ENCODE measurements at places on chromosomes 1 and 21.

DNA sequence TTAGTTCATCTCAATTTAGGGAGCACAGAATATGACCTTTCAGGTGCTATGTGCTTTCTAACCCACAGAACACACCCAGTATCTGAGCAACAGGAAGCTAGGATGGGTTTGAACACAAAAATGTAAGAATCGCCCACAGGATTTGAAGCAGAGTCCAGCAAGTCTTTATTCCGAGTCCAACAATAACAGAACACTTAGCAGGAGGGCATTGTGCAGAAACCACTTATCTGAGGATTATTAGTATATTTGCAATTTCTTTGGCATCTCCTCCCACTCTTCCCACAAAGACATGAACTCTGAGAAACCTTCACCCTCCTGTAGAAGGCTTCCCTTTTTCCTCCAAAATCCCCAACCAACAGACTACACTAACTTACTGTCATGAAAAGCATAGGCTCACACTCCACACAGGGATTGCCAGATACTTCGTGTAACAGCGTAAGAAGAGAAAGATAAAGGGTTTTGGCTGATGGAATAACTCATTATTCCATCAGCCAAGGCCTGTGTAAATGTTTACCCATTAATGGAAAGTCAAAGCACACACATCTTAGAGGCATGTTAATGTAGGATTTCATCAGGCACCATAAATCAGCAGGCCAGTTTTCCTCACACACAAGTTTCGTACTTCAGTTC lies 16.1 kb downstream of the SIPA1L2 start:
- no peak for DNase-seq

DNA sequence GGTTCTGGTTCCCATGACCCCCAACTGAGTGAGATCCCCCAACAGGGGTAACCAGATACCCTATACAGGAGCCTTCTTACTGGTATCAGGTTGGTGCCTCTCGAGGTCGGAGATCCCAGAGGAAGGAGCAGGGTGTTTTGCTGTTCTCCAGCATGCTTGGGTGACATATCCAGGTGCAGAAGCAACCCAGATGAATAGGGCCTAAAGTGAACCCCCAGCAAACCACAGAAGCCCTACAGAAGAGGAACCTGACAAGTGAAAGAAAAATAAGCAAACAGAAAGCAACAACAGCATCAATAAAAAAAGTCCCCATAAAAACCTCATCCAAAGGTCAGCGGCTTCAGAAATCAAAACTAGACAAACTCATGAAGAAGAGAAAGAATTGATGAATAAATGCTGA lies 633.4 kb upstream of the CXADR start:
- DNase-seq, result no peak

- DNase-seq, result no peak
Observed at GRCh38 chr1:1182491-1183220, 9.0 kb downstream of the TTLL10 start.

GRCh38 chr1:27594564-27595510 lies 9.1 kb downstream of the AHDC1 start:
- DNase-seq, result peak; percentile 74

- no peak for DNase-seq
Observed at GRCh38 chr1:8185400-8185799, 132.5 kb upstream of the SLC45A1 start.

DNA sequence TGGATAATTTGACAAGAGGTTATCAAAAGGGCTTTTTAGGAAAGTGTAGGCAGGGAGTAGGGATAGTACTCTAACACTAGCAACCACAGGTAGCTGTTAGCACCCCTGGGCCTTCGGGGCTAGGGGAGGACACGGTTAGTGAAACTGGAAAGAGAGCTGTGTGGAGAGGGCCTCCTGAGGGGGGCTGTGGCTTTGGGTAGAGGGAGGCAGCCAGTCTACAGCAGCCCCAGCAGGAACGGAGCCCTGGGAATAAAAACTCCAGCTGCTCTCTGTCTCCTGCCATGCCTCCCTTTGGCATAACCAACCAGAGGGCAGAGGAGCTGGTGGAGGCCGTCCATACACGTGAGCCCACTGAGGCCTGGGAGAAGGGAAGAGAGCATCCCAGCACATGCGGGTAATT lies 223.2 kb downstream of the FOXD2 start:
- DNase-seq, result no peak

DNA sequence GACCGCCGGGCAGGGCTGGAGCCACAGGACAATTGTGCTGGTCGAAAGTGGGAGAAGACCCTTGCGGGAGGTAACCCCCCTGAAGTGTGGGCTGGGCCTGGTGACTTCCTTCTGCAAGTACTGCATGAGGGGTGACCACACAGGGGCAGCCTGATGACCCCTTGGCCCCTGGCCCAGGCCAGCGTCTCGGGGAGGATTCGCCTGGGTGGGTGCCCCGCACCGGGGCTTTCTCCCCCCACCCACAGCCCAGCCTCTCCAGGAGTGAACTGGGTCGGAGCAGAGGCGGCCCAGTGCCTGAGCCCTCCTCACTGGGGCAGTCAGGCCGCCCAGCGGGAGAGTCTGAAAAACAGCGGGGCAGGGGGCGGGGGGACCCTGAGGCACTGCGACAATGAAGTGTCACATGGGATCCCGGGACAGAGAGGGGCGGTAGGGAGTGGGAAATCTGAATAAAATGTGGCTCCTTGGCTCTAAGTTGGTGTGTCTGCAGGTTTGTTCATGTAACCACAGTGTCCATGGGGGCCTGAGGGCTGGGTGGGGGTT lies 1.6 kb upstream of the DNMT3L start:
- DNase-seq, result no peak

GRCh38 chr1:72433591-72433990 lies 151.3 kb upstream of the NEGR1 start:
- DNase-seq, result no peak

- no peak for DNase-seq
Observed at GRCh38 chr21:45403825-45404729, 888 bp upstream of the COL18A1 start.

GRCh38 chr1:88454781-88455180 lies 229.3 kb upstream of the PKN2 start:
- DNase-seq, result no peak

- DNase-seq, result peak; percentile 96
Observed at GRCh38 chr1:151157067-151157531, 650 bp downstream of the TNFAIP8L2 start.

- no peak for DNase-seq
Observed at GRCh38 chr1:62269439-62269838, 49.8 kb downstream of the KANK4 start.

GRCh38 chr1:11898831-11899467 lies 27.3 kb downstream of the KIAA2013 start:
- no peak for DNase-seq

DNA sequence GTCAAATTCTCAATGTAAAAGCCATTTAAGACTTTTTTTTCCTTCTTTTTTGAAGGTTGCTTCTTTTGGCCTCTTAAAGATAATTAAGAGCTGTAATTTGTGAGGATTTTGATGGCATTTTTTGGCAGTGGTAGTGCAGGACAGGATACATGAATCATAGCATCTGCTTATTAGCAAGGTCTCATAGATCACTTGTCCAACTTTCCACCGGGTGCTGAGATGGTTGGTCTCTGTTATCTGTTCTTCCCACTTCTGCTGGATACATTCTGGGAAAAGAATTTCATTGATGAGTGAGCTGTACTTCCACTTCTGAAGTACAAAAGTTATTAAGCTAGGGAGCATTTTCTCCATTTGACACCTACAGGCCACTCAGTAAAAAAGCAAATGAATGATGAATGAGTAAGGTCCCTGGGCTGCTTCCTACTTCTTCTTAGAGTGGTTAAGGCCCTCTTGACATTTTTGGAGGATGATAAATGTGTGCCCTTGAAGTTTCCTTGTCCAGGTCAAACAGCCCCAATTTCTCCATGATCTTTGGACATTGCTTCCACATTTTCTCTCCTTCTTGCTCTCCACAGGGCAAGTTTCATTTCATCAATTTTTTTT lies 100.6 kb downstream of the ROR1 start:
- no peak for DNase-seq

DNA sequence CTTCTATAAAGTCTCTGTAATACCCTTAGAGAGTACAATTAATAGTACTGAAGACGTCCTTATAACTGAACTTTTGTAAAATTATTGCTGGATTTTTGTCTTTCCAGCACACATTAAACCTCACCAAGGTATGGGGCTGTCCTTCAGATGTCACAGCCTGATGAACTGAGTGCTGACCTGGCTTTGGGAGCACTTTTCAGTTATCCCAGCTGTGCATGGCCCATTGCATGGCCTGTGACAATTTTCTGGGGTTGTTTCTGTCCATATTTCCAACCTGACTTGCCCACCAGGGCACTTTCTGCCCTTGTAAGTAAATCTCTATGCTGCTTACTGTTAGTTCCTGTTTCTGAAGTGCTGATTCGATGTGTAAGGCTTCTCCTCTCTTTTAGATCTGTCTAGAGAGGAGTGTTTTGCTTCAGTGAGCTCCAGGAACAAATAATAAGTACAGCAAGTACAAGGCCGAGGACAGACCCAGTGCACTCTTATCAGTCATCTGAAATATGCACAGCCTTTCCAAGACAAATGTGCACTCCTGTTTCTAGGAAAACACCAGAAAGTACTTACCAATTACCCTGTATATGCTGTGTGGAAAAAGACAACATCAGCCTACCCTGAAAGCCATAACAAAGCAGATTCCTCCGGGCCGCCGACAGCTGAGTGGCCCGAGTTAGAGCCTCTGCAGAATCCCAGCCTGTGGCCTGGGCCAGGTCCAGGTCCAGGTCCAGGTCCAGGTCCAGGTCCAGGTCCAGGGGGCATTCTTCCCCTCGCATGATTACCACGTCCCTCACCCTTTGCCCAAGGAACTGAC lies 121.7 kb downstream of the DHRS3 start:
- no peak for DNase-seq

DNA sequence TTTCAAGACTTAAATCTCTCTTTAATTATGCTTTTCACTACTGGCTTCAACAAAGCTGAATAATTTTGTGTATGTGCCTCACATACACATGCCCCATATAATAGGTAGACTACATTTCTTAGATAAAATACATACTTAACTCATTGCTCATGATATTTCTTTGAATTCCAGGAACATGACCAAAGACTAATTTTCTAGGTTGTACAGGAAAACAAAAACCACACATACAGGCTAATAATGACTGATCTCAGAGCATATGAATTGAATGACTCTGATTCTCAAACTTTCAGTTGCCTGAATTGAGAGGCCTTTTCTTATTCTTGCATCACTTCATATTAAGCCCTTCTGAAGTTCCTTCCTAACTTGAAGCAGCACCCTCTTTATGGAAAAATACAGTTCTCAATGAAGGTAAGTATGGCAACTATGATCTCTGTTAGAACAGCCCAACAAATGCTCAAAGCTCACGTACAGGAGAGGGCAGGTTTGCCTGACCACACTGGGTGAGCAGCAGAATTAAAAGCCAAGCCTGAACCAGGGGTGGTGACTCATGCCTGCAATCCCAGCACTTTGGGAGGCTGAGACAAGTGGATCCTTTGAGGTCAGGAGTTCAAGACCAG lies 22.6 kb upstream of the UAP1 start:
- DNase-seq, result no peak

DNA sequence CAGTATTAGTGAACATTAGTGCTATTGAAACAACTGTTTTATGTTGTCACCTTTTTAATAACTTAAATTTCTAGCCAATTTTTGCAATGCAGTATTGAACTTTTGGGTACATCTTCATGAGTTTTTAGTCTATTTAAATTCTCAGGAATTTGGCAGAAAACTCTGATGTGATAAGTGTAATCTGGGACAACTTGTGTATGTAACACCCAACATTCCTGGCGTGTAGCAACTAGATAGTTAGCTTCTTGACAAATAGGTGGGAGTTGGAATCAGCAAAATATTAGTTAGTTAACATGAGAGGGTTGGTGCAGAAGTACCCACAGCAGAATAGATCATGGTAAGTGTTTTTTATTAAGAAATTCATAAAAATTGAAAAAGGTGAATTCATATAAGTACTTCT lies 111.6 kb downstream of the ITSN1 start:
- no peak for DNase-seq

- DNase-seq, result peak; percentile 55
Observed at GRCh38 chr1:167109125-167109524, 15.2 kb downstream of the STYXL2 start.

- no peak for DNase-seq
Observed at GRCh38 chr1:181310560-181310959, 172.8 kb upstream of the CACNA1E start.

DNA sequence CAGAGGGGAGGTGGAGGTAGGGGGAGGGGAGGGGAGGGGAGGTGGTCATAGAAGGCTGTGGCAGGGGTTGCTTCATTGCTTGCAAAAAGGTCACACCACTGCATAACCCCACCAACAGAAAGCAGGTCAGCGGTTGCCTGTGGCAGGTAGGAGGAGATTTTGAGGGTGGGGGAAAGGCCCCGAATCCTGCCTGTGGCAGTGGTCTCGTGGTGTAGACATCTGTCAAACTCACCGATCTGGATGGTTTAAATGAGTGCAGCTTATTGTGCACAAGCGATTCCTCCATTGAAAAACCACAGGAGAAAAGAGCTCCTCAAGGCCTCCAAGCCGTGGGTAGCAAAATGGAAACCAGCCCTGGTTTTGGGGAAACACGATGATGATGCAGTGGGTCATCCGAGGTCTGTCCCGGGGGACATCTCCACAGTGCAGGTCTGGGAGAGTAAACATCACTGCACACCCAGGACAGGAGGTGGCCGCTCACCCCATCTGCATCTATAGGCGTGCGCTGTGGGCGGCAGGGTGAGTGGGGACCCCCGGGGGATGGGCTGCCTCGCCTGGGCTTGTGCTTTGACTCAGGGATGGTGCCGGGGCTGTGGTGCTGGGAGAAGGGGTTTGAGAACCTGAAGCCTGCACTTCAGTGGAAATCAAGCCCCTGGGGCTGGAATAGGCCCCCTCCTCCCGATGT lies 112.3 kb downstream of the CRYAA start:
- DNase-seq, result peak; percentile 48

- DNase-seq, result peak; percentile 8
Observed at GRCh38 chr1:177383715-177384114, 213.0 kb downstream of the BRINP2 start.

GRCh38 chr1:25169610-25170009 lies 62.7 kb downstream of the SYF2 start:
- DNase-seq, result no peak

DNA sequence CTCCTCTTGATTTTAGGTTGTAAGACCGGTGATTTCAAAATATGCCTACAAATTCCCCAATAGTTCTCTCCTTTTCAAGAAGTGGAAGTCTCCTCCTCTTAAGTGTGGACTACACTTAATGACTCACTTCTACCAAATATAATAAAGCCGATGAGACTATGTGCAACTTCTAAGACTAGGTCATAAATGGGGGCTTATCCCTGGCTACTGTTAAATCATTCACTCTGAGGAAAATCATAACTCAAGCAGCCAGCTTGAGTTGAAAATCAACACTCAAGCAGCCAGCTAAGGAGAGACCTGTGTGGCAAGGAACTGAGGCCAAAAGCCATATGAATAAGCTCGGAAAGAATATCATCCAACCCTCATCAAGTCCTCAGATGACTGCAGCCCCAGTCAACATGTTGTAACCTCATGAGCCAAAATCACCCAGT lies 49.6 kb upstream of the PSMG1 start:
- peak; percentile 2 for DNase-seq

DNA sequence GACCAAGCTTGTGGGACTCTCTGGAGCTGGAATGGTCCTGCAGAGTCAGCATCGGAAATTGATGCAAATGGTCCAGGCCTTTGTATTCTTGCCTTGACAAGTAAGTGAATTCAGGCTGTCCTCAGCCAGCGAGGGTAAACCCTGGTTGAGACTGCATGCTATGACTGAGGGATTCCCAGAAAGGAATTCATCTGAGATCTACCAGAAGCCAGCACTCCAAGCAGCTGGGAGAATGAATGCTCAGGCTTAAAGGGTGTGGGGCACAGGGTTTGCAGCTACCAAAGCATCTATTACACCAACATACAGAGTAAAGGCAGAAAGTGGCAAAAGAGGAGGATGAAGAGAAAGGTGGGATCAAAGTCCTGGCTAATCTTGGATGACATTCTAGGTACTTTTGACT lies 257.0 kb upstream of the LYPLAL1 start:
- no peak for DNase-seq
